Aortic smooth muscle cell (primary cell): ENCODE measurements at places on chromosomes 13 and 19. TPM values are rescaled to one million over a fixed set of nuclear protein-coding genes. Genes with fewer than 3 reads are reported as not detected.

Gene CARM1
- total RNA-seq: 18.6 and 19.5 TPM in 2 replicates

Gene SIGLECL1
- not detected in 2 replicates for total RNA-seq

Gene DENND1C
- total RNA-seq: not detected in 2 replicates

Gene ATP4B
- total RNA-seq: not detected in 2 replicates

Gene UBE2L5
- not detected in 2 replicates for total RNA-seq

Gene LRRC63
- total RNA-seq: not detected in 2 replicates

Gene ZNF723
- not detected in 2 replicates for total RNA-seq

Gene CYP4F11
- 0.37 and 0.92 TPM in 2 replicates for total RNA-seq

Gene CASP14
- total RNA-seq: not detected in 2 replicates

Gene F2RL3
- total RNA-seq: 0.12 and 0.13 TPM in 2 replicates

Gene IGSF23
- total RNA-seq: not detected in 2 replicates

Gene LSR
- total RNA-seq: 0.26 and 0.37 TPM in 2 replicates

Gene SLITRK6
- under 0.01 TPM in 1 of 2 replicates, not detected in the other for total RNA-seq

Gene SPRY2
- total RNA-seq: 71.7 and 75.4 TPM in 2 replicates

Gene USHBP1
- total RNA-seq: 0.13 and 0.25 TPM in 2 replicates

Gene WDFY2
- total RNA-seq: 5.0 and 8.1 TPM in 2 replicates

Gene CEACAM4
- not detected in 2 replicates for total RNA-seq

Gene LGALS4
- not detected in 2 replicates for total RNA-seq

Gene DCT
- total RNA-seq: under 0.01 TPM in 1 of 2 replicates, not detected in the other

Gene NHLRC3
- total RNA-seq: 25.1 and 25.7 TPM in 2 replicates

Gene SLC25A30
- 18.0 and 25.1 TPM in 2 replicates for total RNA-seq

Gene CYP4F8
- not detected in 2 replicates for total RNA-seq

Gene GADD45B
- 14.8 and 28.1 TPM in 2 replicates for total RNA-seq
